Stimulated activated CD4-positive, alpha-beta T cell treated with anti-CD3 and anti-CD28 coated beads, Interleukin-1b, Interleukin-23, amount 100 ng/mL, for 24 hours (primary cell): ENCODE measurements at places on chromosomes 12 and 14.

- no peak for DNase-seq
Observed at GRCh38 chr12:80810874-80811273, 94.2 kb downstream of the MYF5 start.

DNA sequence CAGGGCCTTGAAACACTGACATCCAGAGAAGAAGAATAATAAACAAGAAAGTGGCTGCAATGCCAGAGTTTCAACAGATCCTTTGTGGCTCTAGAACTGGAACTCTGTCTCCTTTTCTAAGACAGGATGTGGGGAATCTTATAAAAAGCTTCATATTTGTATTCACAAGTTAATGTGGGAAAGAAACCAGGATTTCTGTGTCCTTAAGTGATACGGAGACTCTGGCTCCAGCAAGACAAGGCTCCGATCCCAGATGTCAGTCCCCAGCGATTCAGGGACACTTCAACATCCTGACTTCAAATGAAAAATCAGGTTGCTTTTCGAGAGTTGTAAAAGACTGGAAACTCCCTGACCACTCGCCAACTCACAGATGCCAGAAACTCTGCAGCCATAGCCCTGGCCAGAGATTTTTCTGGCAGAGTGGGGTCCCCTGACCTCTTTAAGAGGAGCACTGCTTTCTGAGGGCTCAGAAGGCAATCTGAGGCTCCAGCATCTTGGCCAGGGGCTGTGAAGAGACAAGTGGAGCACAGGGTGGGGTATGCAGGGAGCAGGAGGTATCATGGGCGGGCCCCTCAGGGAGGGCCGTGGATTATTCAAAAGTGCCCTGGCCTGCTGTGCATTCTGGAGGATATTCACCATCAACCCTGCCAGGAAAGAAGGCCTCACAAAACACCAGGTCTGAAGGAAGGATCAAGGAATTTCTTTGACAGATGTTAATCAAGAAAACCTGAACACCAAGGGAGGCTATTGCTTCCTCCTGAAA, 53.3 kb downstream of the TMX1 start:
- no peak for DNase-seq

DNA sequence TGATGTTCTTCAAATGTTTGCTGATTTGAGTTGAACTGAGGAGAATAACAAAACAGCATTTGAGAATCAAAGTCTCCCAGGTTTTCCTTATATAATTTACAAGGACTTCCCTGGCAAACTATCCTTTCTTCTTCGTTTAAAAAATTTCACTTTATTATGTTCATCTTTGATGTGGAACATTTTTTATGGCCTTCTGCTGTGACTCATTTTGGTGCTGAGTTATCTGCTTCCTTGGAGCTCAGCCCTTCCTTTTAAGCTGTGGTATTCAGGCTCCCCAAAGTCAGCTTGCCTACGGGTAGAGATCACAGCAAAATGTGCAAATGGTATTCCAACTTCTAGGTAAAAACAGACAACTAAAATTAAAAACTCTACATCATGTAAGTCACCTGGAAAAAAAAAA, 1.4 kb upstream of the ANO4 start:
- no peak for DNase-seq

GRCh38 chr12:85278598-85279448, 1.2 kb upstream of the ALX1 start:
- DNase-seq: no peak

GRCh38 chr14:84420221-84420620, 1109.7 kb upstream of the FLRT2 start:
- DNase-seq: no peak

DNA sequence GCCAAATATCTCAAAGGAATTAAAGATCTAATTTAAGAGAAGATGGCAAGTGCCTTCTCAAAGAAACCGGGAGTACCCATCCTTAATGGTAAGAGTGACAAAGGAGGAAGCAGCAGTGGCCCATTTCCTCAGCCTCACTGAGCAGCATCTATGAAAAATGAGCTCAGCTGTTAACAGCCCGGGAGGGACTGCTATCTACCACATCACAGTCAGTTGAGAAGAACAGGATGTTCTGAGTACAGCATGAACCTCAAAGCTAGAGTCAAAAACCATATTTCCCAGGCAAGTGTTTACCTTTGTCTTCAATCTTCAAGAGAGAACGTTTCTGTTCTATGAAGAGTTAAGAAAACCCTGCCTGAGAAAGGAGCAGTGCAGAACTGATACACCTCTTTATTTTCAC, 115.0 kb downstream of the BTG1 start:
- no peak for DNase-seq

- DNase-seq: no peak
Observed at GRCh38 chr12:124663206-124663605, 95.8 kb upstream of the NCOR2 start.

DNA sequence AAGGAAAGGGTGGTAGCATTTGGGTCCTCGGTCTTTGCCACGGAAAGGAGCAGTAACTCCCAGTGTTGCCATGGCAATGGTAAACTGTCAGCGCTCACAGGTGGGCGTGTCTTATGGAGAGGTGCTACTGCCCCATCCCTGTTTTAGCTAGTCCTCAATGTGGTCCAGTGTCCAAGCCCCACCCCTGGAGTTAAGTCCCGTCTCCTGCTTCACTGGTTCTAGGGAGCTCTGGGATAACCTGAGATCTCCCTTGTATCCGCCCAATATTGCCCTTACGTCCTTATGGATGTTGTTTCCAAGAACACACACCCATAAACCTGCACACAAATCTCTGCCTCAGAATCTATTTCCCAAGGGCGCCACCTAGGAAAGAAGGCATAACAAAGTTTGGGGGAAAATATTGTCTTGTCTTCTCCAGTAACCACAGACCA, 64.2 kb downstream of the SPRING1 start:
- no peak for DNase-seq

- no peak for DNase-seq
Observed at GRCh38 chr12:24404086-24404815, 454.8 kb upstream of the SOX5 start.

GRCh38 chr14:96638041-96638855, 136.1 kb downstream of the PAPOLA start:
- DNase-seq: no peak

- no peak for DNase-seq
Observed at GRCh38 chr12:68959143-68959858, 26.3 kb upstream of the CPM start.

DNA sequence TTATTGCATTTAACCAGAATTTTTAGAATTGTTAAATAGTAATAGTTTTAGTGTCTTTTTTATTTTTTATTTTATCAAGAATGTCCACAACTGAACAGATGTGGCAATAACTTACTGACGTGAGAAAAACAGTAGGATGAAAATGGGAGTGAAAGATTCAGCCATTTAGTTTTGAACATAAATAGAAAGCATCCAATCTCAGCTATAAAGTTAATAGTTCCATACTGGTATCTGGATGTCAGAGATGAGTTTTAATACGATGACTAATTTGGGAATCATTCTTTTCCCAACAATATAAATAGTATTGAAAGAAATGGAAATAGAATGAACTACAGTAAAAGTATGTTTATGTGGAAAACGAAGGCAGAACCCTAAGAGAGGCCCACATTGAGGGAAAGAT, 159.4 kb downstream of the EPS8 start:
- DNase-seq: no peak

DNA sequence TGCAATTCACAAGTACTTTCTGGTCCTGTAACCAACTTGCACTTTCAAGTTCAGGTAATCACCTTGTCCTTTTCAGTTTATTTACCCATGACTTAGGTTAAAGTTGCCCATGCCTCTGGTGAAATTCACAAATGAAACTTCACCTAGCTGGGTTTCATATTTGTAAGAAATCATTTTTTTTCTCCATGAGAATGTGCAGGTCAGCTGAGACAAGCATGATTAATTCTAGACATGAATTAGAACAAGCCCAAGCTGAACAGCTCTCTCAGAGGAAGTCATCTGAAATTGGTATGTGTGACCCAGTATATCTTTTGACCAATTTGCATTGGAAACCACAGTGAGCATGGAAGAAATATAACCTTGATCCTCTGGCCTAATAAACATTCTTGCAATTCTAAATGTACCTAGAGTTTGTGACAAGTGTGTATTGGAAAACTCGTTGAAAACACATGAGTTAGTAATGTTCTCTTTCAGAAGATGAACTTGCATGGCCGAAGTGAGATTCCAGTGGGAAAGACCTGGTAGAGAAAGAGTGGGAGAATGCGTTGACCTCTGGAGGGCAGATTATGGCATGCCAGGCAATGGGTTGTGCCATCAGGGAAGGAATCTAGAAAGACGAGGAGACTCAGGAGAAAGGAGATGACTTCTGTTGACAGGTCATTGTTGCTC, 486.5 kb downstream of the ZFP36L1 start:
- DNase-seq: no peak

GRCh38 chr12:62632411-62632918, 165.8 kb downstream of the MON2 start:
- no peak for DNase-seq

- no peak for DNase-seq
Observed at GRCh38 chr12:76329159-76329558, 19.1 kb downstream of the BBS10 start.

DNA sequence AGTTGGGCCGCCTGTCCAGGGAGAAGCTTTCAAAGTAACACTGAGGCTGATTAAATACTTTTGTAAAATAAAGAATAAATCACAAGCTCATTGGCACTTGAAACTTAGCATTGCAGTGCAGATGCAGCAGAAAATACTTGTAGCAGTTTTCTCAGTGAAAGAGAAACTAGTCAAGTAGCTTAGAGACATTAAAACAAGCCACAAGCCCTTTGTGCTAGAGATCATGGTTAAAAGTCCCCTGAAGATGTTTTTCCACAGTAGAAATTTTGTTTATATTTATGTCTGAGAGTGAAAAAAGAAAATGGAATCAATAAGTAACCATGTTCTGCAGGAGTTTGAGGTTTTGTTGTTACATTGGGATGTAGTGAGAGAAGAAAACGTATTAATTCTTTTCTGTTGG, 5.9 kb downstream of the PSEN1 start:
- no peak for DNase-seq

DNA sequence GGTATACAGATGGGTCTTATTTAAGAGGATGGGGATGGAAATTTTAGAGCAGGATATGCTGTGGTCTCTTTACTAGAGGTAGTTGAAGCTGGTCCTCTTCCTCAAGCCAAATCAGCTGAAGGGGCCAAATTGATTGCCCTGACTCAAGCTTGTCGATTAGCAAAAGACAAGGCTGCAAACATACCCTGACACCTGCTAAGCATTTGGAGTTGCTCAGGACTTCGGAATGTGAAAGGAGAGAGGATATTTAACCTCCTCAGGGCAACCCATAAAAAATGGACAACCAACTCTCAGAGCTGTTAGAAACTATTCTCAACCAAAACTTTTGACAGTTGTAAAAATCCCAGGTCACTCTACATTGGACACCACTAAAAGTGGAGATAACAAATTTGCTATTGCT, 15.6 kb downstream of the PTGDR start:
- no peak for DNase-seq

GRCh38 chr12:55142669-55143565, 16.7 kb downstream of the OR9K2 start:
- peak; percentile 14 for DNase-seq

- peak; percentile 36 for DNase-seq
Observed at GRCh38 chr12:132084621-132085290, 59.4 kb downstream of the DDX51 start.

DNA sequence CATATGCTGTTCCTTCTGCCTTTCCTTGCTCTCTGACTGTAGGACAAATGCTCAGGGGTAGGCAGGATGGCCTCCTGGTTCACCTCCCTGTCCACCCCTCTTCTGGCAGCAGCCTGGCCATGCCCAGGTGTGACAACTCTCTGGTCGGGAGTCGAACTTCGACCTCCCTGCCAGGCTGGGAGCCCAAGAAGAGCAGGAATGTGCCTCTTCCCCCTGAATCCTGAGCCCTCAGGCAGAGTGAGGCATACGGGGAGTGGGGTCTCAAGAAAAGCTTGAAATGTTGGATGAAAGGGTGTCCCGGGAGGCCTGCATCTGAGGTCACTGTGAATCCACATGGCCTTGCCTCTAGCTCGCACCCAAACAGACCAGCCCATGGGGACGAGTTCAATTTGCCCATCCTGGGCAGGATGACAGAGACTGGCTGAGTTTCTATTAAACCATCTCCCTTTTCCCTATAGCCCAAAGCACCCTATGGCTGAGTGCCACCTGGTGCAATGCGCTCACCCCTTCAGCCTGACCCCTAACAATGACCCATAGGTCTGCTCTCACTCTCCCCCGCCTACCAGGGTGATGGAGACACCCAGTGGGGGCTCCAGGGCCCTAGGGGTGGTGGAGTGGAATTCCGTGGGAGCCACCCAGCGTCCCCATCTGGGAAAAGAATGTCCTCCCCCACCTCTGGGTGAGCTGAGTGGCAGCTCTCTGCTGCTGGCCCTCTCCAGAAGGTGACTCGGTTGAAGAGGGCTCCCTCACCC, 52.9 kb upstream of the DIO3 start:
- no peak for DNase-seq

- DNase-seq: no peak
Observed at GRCh38 chr12:6471989-6472360, 1.5 kb upstream of the VAMP1 start.

- DNase-seq: no peak
Observed at GRCh38 chr12:124289634-124290600, 5.0 kb upstream of the RFLNA start.

DNA sequence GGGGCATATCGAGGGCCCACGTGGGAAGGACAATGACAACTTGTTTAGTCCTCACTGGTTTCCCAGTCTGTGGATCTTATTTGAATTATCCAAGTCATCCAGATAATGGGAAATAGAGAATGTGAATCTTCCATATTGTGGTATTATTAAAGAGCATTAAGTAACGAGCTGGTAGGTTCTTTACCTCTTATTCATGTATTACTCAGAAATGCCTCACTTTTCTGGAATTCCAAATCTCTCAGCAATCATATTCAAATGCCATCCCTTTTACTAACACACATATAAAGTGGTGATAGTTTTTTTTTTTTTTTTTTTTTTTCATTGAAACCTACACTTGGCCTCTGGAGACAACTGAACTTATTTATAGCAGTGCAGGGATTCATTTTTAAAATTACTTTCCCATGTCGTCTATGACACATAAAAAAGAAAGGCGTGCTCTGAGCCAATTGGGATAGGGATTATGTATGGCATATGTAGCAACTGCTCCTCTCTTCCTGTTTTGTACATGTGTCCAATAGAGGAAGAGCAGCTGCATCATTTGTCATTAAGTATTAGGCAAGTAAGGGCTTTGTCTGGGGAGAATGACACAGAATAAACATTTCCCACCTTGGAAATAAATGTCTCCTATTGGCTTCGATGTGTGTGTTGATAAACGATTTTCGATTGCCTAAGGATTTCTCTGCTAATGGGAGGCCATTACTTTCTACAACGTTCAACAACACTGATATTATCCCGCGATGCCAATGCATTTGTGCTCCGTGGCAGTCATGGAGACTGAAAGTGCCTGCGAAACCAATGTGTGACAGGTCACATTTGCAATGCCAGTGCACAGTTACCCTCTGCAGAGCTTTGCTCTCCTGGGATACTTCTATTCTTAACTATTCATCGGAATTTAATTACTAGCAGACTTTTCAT, 78.6 kb upstream of the IFNG-AS1 start:
- DNase-seq: no peak
